GM12878 (cell line): ENCODE measurements at places on chromosomes 5 and 9. TPM values are rescaled to one million over a fixed set of nuclear protein-coding genes. Genes with fewer than 3 reads are reported as not detected.
A peak's percentile ranks its signal among the peaks of the same experiment; 100 is the strongest.

Gene PCDH12
- 0.03 TPM in 1 of 2 replicates, not detected in the other for total RNA-seq

Gene KLHL9
- 17.2 and 17.7 TPM in 2 replicates for total RNA-seq

Gene PCDHGA7
- total RNA-seq = 0.08 and 0.18 TPM in 2 replicates

- H3K27me3 ChIP-seq = no peaks in the 10 kb centered on the region
- no peaks in the 10 kb centered on the region for H3K36me3 ChIP-seq
- H3K4me1 ChIP-seq = peaks cover 15% of the 10 kb centered on the region
- no peak for DNase-seq
- H3K4me3 ChIP-seq = no peak overlapping the region
Observed at GRCh38 chr5:126965487-126965886, 64.9 kb downstream of the MARCHF3 start.

- no peaks in the 10 kb centered on the region for H3K36me3 ChIP-seq
- H3K4me3 ChIP-seq = no peak overlapping the region
- no peaks in the 10 kb centered on the region for H3K27me3 ChIP-seq
- no peak overlapping the region for H3K27ac ChIP-seq
- DNase-seq = no peak
- H3K4me1 ChIP-seq = peaks cover 6% of the 10 kb centered on the region; the same call in 1 of the 2 replicates
Observed at GRCh38 chr9:126856326-126856877, 4.0 kb upstream of the ZBTB34 start.

DNA sequence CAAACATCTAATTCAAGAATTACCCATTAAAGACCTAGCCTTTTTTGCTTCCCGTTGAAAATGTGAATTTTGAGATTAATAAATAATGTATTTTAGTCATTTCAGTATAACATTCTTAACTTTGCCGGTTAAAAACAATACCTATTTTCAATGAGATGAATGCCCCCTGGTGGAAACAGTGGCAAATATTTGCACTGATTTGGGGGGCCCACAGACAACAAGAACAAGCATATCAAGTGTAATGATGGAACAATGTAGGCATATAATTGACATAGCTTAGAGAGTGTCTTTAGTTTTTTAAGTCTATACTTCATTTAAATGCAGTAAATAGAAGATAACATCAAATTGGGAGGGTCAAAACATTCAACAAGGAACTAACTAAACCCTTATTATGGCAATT, 111.9 kb downstream of the NTRK2 start:
- H3K27ac ChIP-seq = no peak overlapping the region
- H3K4me3 ChIP-seq = no peak overlapping the region
- no peaks in the 10 kb centered on the region for H3K36me3 ChIP-seq
- H3K4me1 ChIP-seq = peaks cover 20% of the 10 kb centered on the region

- no peak for DNase-seq
- no peaks in the 10 kb centered on the region for H3K27me3 ChIP-seq
- H3K4me3 ChIP-seq = no peak overlapping the region
- no peaks in the 10 kb centered on the region for H3K36me3 ChIP-seq
- no peak overlapping the region for H3K27ac ChIP-seq
- no peaks in the 10 kb centered on the region for H3K4me1 ChIP-seq
Observed at GRCh38 chr5:5558102-5558501, 135.6 kb downstream of the ICE1 start.

- no peaks in the 10 kb centered on the region for H3K4me1 ChIP-seq
- no peaks in the 10 kb centered on the region for H3K27me3 ChIP-seq
- no peak overlapping the region for H3K4me3 ChIP-seq
Observed at GRCh38 chr5:117218789-117219188, 644.2 kb upstream of the SEMA6A start.

Gene PIP5K1B
- 14.5 and 16.2 TPM in 2 replicates for total RNA-seq

- no peak overlapping the region for H3K27ac ChIP-seq
- H3K4me3 ChIP-seq = no peak overlapping the region
- no peaks in the 10 kb centered on the region for H3K27me3 ChIP-seq
- peak; percentile 24 for DNase-seq
- no peaks in the 10 kb centered on the region for H3K4me1 ChIP-seq
Observed at GRCh38 chr9:41229408-41230401, 40.6 kb upstream of the ZNG1F start.
